Stimulated activated CD4-positive, alpha-beta T cell treated with anti-CD3 and anti-CD28 coated beads, Interleukin-2, amount 100 ng/mL, for 4 hours (primary cell): ENCODE measurements at places on chromosomes 6 and 20.

GRCh38 chr6:120302041-120302440 is 952.5 kb upstream of the MAN1A1 start:
- DNase-seq, result no peak

- DNase-seq, result no peak
Measured at GRCh38 chr6:25165177-25165576, 114.0 kb upstream of the CARMIL1 start.

GRCh38 chr20:63552481-63553249 is 1.3 kb upstream of the FNDC11 start:
- DNase-seq, result peak; percentile 41

DNA sequence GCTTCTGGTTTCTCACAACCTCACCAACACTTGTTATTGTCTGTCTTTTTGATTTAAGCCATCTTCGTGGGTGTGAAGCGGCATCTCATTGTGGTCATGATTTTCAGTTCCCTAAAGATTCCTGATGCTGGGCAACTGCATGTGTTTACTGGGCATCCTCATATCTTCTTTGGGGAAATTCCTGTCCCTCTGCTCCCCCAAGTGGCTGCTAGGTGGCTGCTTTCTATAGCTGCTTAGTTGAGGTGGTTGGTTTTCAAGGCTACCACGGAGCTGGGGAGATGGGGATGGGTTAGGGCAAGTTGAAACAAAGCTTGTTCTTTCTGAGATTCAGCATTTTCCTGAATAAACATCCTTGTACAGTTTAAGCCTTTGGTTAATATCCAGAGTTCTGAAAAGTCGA is 403.9 kb upstream of the SULF2 start:
- no peak for DNase-seq

DNA sequence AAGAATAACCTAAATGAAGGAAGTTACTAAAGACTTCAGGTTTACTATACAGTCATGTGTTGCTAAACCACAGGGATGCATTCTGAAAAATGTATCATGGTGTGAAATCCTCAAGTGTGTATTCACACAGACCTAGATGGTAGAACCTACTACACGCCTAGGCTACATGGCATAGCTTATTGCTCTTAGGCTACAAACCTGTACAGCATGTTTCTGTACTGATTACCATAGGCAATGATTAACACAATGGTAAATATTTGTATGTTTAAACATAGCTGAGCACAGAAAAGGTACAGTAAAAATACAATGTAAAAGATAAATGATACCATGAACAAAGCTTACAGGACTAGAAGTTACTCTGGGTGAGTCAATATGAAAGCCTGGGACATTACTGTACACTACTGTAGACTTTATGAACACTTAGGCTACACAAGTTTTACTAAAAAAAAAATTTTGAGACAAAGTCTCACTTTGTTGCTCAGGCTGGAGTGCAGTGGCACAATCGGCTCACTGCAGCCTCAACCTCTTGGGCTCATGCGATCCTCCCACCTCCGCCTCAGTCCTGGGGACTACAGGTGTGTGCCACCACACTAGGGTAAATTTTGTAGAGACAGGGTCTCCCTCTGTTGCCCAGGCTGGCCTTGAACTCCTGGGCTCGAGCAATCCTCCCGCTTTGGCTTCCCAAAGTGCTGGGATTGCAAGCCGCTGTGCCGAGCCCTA is 36.0 kb downstream of the ADNP start:
- no peak for DNase-seq
